ENCODE measurements at places on chromosomes 16 and 17.

DNA sequence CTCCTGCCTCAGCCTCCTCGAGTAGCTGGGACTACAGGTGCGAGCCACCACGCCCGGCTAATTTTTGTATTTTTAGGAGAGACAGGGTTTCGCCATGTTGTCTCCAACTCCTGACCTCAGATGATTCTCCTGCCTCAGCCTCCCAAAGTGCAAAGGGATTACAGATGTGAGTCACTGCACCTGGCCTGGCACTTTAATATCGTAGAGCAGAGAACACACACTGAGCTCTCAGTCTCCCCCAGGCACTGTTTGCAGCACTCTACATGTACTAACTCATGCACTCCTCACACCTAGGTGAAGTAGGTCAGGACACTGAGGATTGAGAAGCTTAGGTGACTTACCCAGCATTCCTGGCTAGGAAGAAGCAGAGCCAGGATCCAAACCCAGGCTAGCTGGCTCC is 15.0 kb downstream of the C17orf100 start:
- no peak for DNase-seq

- DNase-seq = no peak
Observed at GRCh38 chr17:71438631-71439146, 682.1 kb upstream of the SOX9 start.

- DNase-seq = no peak
Observed at GRCh38 chr16:67245674-67246080, 1.6 kb downstream of the FHOD1 start.

DNA sequence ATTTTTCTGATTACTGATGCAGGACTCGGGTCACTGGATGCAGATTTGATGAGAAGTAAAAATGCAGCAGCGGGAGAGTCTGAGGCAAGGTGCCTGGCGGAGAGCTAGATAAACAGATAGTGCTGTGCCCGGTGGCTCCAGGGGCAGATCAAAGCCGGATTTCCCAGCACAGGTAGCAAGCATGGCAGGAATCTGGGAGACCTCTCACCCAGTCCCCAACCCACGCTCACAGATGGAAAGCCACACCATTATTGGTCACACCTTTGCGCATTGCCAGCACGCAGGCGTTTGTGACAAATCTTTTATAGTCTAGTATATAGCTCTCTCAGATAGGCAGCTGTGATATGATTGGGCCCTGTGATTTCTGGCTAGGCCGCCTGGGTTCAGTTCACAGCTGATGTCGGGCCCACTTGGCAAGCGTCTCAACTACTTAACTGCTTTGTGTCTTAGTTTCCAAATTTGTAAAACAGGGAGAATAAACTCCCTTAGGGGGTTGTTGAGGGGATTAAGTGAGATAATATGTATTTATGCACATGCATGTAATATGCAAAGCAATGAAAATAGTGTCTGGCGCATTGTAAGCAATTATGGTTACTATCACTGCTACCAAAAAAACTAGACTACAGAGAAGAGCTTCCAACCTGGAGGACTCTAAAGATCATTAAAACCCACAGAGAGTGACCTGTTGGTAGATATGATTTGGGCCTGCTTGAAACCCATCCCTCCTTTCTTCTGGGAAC is 42.0 kb upstream of the NFAT5 start:
- no peak for DNase-seq

GRCh38 chr16:81492311-81492761 is 47.7 kb downstream of the CMIP start:
- no peak for DNase-seq

DNA sequence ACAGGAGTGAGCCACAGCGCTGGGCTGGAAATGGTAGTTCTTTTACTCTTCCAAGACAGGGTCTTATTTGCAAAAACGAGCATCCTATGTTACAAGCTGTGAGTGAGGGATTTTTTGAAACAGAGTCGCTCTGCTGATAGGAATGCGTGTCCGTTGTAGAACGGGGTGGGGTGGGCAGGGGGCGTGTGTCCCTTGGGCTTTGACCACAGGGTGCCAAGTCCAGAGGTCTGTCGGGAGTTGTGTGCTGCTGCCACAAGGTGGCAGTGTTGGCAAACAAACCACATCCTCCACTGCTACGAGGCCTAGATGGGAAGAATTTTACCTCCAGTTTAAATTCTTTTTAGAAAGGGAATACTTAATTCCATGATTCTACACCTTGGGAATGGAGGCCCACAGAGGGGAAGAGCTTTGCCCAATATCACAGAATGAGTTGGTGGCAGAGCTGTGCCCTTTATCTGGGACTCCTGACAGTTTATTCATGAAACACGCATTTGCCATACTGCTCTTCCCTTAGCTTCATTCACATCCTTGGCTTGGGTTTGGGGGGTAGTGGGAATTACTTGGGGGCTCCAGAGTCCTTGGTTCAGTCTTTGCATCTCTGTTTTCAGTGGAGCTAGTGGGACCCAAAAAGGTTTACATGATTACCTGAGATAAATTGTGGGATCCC is 30.6 kb upstream of the ETV4 start:
- peak; percentile 18 for DNase-seq

DNA sequence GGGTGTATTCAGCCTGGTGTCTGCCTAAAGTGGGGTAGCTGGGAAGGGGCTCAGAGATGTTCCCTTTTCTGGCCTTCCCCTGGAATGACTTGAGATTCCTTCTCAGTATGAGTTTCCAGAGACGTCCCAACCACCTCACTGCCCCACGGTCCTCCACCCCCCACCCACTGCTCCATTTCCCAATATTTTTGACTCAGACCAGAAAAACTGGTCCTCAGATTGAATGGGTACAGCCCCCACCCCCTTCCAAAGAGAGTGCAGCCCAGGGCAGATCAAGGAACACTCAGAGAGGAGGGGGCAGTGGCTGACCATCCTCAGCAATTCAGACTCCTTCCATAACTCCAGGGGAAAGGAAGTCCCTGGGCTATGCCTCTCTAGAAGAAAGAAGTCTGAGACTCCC is 3.2 kb downstream of the ACLY start:
- DNase-seq = no peak

DNA sequence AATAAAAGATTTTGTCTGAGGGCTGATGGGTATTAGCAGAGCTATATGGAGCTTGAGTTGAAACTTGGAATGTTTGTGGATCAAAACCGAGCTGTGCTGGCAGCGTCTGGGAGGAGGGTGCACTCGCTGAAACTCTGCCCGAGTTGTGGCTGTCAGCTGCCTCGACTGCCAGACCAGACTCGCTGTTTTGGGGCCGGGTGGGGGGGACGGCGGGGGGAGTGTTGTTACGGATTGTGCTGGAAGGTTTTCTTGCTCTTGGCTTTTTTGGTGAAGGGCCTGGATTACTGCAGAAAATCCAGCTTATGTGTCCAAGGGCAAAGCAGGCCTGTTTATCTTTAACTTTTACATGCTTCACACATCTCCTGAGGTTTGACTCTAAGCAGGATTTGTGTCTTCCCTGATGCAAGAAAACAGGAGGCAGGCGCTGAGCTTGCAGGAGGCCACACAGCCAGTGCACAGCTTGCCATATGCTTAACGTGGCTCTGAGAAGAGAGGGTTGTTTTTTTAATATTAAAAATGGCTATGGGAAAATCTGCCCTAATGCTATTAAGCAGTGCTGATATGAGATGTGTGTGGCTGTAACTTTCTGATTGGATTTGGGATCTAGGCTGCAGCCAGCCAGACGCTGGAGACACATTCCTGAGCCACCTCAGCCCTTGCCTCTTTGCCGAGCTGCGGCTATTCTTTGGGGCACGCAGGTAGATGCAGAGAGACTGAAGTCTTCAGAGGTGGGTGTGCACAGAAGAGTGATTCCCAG is 20.5 kb upstream of the RPTOR start:
- DNase-seq = no peak

DNA sequence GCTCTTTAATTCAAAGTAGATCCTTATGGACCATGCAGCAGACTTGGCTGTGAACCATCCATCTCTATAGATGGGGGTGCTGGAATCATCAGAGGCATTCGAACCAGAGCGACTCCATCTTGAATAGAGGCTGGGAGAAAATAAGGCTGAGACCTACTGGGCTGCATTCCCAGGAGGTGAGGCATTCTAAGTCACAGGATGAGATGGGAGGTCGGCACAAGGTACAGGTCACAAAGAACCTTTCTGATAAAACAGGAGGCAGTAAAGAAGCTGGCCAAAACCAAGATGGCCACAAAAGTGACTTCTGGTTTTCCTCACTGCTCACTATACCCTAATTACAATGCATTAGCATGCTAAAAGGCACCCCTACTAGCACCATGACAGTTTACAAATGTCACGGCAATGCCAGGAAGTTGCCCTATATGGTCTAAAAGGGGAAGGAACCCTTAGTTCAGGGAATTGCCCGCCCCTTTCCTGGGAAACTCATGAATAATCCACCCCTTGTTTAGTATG is 89.2 kb upstream of the BRD7 start:
- DNase-seq = no peak

DNA sequence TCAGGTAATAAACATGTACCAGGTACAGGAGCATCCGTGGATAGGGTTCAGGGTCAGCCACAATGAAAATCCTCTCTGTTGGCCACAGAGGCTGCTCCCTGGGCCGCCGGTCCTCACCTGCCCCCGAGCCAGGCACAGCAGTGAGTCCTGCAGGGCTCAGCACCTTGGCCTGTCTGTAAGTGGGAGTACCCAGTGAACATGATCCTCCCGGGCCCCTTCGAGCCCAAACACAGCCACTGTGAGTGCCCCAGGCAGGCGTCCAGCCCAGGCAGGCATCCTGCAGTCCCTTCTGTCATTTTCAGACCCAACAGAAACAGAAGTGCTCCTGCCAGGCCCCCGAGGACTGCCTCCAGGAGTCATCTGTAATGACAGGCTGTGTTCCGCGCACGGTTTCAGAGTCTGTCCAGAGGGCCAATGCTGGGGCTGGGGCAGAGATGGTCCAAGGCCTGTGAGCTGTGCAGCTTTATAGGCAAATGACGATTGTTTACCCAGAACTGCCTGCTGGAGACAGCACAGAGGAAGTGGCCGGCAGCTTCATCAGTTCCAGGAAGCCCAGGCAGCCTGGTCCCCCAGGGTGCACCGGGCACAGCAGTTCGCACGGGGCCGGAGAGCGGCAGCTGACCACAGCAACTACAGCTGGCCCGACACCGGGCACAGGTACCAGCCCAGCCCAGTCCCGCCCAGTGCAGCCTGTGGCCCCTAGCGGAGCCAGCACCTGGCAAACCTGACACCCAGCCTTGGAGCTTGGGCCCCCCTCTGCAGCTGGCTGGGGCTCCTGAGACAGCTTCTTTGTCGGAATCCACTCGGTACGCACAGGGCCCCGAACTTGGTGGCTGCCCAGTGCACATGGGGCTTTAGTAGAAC is 13.2 kb downstream of the SLC7A5 start:
- DNase-seq = no peak

DNA sequence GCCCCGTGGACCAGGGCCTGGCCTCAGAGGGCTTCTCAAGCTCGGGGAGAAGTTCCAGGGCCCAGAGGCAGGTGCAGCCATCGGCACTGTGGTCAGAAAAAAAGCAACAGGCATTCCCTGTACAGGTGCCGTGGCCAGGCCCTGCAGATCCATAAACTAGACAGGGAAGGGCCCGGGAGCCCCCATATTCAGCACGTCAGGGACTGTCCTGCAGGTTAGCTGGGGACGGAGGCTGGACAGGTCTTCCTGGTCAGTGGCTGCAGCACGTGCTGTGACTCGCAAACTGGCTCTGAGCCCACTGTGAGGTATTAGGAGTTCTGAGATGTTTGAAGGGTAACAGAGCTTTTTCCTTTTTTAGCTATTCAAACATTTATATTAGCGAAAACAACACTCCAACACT is 15.0 kb upstream of the C16orf95 start:
- DNase-seq = no peak

GRCh38 chr17:54029986-54030385 is 207.3 kb downstream of the KIF2B start:
- DNase-seq = no peak

DNA sequence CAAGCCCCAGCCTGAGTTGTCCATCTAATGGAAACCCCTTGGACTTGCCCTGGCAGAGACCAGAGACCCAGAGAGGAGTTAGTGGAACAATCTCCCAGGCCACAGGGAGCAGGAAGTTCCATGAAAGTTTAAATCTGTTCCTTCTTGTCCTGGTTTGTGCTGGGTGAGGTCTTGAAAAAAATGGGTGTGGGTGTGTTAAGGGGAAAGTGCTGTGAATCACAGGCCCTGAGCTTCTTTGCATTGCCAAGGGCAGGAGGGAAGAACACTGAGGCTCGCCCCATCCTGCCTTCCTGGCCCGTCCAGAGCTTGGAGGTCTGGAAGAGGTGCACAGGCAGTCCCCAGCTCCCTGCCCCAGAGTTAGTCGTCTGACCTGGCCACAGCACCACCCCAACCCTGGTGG is 2.3 kb downstream of the ADORA2B start:
- DNase-seq = no peak

- no peak for DNase-seq
Observed at GRCh38 chr17:48610282-48611211, at the start of gene HOXB7. Gene HOXB7, minus strand, starts transcription at chr17:48611017. Its CDS starts 99 bp downstream, at chr17:48610918.

DNA sequence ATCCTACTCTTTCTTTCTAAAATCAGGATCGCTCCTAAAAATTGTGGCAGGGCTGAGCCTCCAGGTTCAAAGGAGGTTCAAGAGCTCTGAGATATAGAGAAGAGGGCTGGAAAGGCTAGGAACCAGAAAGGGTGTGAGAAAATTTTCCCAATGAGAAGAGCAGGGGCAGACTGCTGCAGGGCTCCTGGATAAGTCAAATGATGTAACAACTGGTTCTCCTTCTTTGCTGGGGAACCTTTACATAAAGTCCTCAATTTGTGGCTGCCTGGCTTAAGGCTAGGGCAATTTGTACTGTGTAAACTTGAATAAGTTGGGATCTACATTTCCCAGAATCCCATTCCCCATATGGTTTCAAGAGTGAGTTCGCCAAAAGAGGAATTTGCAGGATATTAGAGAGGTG is 16.3 kb upstream of the AKAP1 start:
- no peak for DNase-seq

DNA sequence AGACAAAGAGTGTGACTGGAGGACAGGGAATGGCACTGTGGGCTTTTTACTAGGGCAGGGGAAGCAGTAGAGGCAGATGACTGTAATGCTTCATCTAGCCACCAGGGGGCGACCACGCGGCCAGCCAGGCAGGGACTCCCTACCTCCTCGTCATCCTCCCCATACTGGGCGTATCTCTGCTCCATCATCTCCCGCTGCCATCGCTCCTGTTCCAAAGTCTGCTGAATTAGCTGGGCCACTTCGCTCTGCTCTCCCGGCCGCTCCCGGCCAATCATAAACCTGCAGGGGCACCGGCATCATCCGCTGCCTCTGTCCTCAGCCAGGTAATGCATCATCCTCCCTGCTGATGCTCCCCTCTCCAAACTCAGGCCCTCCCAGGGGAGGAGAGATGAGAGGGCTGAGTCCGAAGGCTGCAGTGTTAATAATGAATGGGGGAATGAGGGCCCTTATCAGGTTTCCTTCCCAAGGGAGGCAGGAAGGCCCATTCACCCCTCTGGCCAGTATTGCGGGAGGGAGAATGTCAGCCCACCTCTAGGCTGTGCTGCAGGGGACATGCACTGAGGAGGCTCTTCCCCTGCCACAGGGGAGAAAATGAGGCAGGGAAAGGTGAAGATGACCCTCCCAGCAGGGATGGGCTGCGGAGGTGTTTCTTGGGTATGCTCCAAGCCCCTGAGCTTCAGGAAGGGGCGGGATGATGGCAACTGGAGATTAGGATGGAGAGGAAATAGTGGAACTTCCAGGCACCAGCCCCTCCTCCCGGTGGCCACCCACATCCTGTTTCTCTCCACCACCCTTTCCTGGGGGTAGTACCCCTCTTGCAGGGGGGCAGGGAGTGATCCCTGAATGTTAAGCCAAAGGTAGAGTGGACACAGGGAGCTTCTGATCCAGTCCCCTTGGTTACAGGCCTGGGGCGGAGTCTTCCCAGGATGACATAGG is 10.3 kb upstream of the SAMD14 start:
- peak; percentile 34 for DNase-seq

All from cerebellar nuclear complex (tissue), 1 donor.